ENCODE measurements at places on chromosomes 2 and 18.

GRCh38 chr2:17918789-17919188 is 40.3 kb downstream of the KCNS3 start:
- DNase-seq: no peak

GRCh38 chr18:31176531-31176930 is 13.9 kb upstream of the DSC1 start:
- no peak for DNase-seq

GRCh38 chr2:231287696-231288095 is 89.3 kb downstream of the ARMC9 start:
- DNase-seq: no peak

DNA sequence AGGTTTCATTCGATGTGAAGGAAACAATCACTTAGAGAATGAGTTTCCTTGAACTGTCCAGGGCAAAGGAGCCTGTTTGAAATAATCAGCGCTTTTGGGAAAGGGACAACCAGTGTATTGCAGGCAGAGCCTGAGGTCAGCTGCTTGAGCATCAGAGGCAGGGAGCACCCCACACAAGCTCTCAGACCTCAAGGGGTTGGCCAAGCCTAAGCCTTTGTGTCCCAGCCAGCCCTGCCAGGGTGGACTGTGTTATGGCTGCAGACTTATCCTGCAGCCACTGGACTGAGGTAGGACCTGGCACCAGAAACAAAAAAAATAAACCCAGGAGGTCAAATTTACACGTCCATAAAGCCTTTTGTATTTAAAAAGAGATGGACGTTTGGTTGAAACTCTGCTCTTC is 228.3 kb downstream of the SEPTIN10 start:
- DNase-seq: no peak

DNA sequence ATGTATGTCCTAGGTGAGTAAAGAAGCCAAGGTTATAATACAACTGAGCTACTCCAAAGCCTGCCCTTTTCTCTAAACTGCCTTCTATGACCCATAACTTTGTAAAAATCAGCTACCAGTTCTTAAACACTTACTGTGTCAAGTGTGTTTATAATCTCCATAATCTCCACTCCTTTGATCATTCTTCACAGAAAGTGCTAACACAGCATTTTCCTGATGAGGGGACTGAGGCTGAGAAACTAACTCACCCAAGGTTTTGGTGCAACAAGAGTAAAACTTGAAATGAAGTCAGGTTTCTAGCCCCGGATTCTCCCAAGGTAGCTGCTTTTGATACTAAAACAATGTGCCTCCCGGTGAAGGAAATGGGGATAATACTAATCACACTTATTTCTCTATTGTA is 1.9 kb upstream of the C2orf49 start:
- no peak for DNase-seq

- DNase-seq: no peak
These were observed 263.2 kb downstream of the TGIF1 start for GRCh38 chr18:3713166-3713565.

DNA sequence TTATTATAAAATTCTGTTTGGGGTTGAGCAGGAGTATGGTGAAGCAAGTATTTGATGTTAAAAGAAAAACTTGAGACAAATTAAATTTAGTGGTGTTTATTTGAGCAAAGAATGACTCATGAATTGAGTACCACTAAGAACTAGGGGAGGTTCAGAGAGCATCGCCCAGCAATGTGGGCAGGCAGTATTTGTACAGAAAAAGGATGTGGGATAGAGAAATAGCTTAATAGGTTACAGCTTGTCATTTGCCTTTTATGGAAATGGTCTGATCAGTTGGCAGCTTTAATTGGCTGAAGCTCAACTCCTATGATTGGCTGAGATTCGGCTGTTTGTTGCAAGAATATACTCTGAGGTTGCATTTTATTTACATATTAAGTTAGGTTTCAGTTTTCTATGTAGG is 68.2 kb downstream of the LRATD1 start:
- peak; percentile 49 for DNase-seq

DNA sequence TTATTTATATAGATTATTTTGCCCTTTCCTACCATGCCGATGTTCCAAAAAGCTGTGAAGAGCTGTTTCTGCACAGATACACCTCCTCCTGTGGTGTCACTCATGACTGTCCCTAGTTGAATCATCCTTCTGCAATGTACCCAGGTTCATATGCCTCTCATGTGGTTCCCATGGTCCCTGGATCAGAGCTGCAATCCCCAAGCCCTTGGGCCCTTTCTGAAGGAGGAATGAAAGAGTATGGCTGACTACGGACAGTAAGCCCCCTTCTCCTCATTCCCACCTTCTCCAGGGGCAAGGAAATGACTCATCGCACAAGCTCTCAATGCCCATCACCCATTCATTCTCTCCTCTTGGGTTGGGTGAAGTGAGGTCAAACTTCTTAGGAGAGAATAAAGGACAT is 63.9 kb upstream of the ACVR1 start:
- no peak for DNase-seq

- no peak for DNase-seq
These were observed 353.4 kb upstream of the VRK2 start for GRCh38 chr2:57693177-57693576.

GRCh38 chr2:3110994-3111666 is 266.5 kb downstream of the EIPR1 start:
- DNase-seq: no peak

GRCh38 chr2:106057206-106057605 is 136.9 kb downstream of the UXS1 start:
- no peak for DNase-seq

DNA sequence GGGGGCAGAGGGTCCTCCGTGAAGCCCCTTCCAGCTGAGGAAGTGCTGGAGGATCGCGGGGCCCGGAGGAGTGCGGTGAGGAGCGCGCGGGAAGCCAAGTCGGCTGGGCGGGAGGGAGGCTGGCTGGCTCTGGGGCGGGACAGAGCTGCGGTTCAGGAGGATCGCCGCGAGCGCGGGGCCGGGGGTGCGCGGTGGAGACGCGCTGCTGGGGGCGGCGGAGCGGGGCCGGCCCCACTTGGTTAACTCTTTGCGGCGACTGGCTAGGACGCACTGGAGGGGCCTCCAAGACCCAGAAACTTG is 464 bp downstream of the CYBRD1 start:
- peak; percentile 66 for DNase-seq

GRCh38 chr2:189116979-189117378 is 62.6 kb downstream of the COL5A2 start:
- DNase-seq: no peak

- no peak for DNase-seq
These were observed 112.5 kb downstream of the MREG start for GRCh38 chr2:215900843-215901242.

- no peak for DNase-seq
These were observed 807.4 kb upstream of the CRIM1 start for GRCh38 chr2:35548171-35548570.

GRCh38 chr2:36606925-36607324 is 9.0 kb upstream of the FEZ2 start:
- DNase-seq: no peak

- DNase-seq: no peak
These were observed 1284.1 kb upstream of the NXPH2 start for GRCh38 chr2:140064243-140064642.

DNA sequence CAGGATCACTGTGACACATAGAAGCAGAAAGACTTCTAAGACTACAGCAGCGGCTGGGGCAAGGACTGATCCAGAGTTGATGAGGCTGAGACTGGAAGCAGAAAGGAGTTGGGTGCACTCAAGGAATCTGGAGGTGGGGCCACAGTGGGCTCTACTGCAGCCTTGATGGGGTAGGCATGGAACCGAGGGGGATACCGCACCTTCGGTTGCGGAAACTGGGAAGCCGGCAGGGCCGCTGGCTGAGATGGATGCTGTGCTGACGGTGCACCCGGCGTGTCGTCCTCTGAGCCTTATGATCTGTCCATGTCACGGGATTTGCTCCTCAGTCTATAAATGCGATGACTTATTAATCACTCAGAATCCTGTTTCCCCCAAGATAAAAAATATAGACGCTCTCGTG is 473.5 kb upstream of the MYT1L start:
- no peak for DNase-seq

DNA sequence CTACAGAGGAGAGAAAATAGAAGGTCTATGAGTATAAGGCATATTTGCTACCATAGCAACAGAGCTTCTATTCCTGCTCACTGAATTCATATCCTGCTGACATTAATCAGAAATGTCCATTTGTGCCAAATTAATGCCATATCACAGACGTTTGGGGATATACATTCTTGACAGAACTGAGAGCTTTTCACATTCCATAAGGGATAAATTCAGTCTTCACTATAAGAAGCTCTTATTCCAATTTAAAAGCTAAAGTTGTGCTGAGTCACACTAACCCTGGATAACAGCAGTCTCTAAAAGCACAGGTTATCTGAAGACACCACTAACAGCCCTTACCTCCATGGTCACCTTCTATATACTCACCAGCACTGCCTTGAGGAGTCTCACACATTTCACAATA is 178.1 kb downstream of the RAB3GAP1 start:
- DNase-seq: no peak

DNA sequence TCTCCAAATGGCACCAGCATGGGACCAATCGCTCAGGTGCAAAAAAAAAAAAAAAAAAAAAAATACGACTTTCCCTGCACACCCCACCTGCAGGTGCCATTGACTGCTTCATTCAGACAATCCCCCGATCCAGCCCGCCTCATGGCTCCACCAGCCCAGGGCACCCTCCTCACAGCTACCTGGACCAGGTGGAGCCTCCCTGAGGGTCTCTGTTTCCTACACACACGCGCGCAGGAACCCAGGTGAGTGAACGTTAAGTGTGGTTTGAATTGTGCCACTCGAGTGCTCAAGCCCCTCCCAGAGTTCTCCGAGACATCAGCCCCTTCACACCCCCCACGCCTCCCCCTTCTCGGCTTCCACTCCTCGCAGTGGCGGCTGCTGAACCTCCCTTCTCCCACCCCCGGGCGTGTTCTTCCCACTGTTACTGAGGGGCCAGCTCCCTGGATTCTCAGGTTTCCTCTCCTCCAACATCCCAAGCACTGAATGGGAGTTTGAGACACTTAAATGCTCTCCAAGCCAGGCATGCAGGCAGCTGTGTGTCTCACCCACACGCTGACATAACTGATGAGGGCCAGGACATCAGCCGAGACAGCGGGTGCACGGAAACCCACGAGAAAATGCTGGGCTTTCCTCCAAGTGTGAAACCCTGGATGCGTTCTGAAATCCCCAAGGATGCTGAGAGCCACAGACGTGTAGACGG is 88.8 kb upstream of the SNTG2 start:
- no peak for DNase-seq

DNA sequence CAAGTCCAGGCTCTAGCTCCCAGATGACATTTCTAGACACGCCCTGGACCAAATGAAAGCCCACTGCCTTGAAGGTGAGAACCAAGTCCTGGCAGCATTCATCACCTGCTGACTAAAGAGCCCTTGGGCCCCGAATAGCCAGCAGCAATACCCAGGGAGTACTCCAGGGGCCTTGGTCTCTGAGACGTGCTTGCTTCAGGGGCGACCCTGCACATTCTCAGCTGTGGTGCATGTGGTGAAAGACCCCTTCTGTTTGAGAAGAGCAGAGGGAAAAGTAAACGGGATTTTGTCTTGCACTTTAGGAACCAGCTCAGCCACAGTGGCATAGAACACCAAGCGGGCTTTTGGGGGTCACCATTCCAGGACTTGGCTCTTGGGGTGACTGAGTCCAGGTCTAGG is 260.5 kb upstream of the MYT1L start:
- DNase-seq: no peak

GRCh38 chr18:58354791-58355190 is 274.1 kb downstream of the ALPK2 start:
- no peak for DNase-seq

GRCh38 chr2:134056173-134056572 is 197.7 kb upstream of the MGAT5 start:
- no peak for DNase-seq

DNA sequence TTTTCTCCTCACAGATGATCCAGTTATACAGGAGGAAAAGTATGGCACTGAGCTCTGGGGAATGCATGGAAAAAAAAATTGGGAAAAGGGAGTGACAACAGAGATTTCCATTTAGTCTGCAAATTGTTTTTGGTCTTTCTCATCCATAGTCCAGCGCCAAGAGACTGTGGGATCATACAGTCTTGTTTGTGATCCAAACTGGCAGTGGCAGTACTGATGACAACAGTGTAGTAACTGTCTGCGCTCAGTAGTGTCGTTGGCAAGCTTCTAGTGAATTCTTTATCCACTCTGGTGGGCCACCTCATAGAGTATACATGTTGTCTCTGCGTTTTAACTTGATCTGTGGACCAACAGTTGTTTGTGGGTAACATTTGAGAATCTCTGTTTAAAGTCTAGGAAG is 37.9 kb downstream of the GALNT1 start:
- no peak for DNase-seq

- no peak for DNase-seq
These were observed 7.9 kb upstream of the NR4A2 start for GRCh38 chr2:156340377-156340776.

GRCh38 chr2:151575338-151575737 is 158.9 kb downstream of the NEB start:
- DNase-seq: peak; percentile 3

DNA sequence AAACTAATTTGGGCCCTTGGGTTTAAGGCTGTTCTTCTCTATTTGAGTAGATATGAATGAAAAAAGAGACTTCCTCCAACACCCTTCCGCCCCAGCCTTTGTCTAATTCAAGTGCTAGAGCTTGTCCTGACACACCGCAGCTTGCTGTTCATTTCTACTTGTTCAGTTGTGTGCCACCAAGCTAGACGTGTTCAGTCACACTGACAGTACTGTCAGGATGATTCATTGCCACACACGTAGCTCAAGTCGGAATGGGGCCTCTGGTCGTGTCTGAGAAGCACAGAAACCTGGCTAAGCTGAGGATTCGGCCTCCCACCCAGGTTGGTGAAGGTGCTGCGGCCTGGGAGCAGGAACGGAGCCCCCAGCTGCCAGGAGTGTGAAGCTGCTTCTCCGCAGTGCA is 45.6 kb upstream of the INHBB start:
- DNase-seq: no peak

DNA sequence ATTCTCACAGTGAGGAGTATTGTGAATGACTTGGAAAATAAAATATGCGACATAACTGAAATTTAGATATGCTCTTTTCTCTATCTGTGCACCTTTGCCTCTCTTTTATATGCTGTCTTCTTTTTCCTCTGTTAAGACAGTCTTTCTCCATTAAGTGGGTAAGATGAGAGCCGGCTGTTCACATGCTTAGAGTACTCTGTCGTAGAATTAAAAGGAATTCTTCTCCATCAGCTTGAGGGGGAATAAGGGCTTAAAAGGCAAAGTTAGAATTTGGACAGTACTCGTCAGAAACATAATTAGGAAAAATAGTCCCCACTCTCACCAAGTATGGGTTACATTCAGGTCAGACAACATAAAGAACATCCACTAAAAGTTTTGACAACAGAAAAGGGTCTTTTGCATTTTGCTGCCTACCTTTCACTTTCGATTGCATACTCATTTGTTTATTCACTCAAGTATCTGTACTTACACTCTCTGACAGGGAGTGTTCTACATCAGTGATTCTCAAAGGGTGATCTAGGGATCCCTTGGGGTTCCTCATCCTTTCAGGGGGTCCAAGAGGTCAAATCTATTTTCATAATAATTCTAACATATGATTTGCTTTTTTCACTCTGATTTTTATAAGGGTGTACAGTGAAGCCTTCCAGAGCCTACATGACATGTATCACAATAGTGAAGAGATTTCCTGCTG is 48.0 kb downstream of the ARHGAP15 start:
- DNase-seq: no peak

All from foreskin fibroblast (primary cell).